ENCODE measurements at places on chromosomes 2 and 18.

DNA sequence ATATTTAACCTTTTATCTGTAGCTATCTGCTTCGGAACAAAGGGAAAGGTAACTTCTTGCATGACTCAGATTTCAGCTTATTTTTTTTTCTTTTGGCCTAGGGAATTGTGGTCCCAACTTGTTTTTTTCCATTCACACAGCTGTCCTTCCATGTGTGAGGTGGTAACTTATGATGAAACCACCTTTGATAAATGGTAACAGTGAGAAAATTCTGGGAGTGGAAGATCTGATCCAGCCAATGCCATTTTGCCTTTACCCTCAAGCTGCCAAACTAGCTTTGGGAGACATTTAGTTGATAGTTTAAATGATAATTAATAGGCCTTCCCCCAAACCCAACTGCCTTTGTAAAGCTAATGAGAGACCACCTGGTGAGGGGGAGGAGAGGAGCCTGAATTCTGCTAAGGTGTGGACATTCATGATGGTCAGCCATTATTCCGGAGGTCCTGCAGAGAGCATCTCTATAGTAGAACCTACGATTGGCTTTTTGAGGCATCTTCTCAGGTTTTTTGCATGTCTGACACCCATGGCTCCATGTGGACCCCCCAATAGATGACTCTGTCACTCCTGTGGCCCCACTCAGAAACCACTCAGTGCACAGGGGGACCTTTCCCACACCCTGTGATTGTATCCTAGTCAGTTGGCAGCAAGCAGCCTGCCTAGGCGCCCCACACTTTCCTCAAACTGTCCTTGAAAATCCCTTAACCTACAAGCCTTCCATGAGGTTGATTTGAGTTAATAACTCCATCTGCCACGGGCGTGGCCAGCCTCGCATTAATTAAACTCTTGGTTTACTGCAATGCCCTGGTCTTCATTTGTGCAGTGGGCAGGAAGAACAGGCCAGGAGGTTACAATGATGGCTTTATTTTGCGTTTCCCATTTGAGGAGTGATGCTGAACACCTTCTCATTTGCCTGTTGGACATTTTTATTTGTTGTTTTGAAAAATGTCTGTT lies 263.5 kb upstream of the PXDN start:
- DNase-seq: no peak

DNA sequence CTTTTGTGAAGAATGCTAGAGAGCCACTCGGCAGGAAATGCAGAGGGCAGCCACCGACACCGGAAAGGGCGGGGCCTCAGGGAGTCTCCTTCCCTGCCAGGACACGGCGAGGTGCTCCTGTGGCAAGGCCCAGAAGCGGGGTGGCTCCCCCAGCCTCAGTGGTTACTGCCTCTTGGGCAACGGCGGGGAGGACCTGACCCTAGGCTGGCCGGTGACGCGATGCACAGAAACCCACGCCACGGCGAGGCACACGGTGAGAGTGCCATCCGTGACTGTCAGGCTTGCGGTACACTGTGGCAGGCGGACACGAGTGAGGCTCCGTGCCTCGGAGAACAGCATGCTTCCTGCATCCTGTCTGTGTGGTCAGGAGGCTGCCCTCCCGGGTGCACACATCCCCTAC lies 47.8 kb downstream of the ZAP70 start:
- DNase-seq: no peak

- DNase-seq: no peak
Measured at GRCh38 chr2:48328159-48328809, 201.7 kb upstream of the STON1 start.

DNA sequence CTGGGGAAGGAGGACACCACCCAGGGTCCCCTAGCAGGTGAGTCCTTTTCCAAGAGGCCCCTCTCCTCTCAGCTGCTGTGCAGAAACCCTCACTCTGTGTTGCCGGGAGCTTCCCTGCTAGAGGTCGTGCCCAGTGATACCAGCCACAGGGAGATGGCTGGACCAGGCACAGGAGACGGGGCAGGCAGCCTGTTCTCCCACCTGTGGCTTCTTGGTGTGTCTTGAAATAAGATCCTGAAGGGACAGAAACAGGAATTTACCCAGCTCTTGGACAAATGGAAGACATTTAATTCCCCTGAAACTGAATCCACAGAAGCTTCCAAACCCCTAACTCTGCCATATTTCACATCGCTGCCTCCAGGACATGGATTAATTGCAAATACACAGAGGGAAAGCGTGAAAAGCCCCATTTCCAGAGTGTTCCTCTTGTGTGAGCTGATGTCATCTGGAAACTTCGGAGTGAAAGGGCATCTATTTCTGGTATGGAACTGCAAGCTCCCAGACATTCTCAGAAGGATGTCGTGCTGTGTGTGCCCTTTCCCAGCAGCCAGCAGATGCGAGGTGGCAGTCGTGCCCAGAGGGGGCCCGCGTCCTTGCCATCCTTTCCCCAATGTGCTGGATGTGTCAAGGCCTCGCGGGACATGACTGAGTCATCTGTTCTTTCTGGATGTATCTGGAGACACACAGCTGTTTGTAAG lies 177.7 kb downstream of the SEPTIN10 start:
- no peak for DNase-seq

DNA sequence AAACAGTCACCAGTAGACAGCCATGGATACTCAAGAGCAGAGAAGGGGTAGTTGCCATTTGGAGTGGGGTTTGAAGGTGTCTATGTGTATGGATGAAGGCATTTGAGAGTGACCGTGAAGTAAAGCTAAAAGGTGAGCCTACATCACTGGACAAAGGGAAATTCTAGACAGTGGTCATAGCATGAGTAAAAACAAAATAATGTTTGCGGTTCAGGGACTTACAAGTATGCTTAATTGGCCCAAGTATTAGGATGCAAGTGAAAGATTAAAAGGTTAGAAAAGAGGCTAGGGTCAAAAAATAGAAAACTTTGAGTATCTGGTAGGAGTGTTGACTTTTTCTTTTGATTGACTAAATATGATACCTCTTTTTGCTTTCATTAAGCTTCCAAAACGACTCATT lies 238.1 kb upstream of the SLC8A1 start:
- peak; percentile 80 for DNase-seq

DNA sequence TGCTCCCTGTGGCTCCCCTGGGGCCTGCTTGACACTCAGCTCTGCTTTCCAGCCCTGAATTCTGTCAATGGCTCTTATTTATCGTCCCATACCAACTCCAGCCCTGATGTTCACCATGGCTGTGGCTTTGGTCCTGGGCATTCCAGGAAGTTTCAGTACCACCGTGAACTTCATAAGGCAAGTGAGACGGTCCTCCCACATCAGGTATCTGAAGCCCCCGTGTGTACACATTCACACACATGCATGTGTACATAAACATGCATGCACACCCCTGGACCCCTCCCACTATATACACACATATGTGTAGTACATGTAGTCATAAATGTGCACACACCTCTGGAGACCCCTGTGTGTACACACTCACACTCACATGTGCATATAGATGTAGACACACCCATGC lies 43.3 kb upstream of the PUM2 start:
- no peak for DNase-seq

- no peak for DNase-seq
Measured at GRCh38 chr2:47536696-47537095, 133.7 kb downstream of the MSH2 start.

GRCh38 chr18:55838841-55839240 lies 250.8 kb upstream of the TCF4 start:
- DNase-seq: peak; percentile 87

- DNase-seq: no peak
Measured at GRCh38 chr2:37026050-37026449, 58.1 kb downstream of the HEATR5B start.

DNA sequence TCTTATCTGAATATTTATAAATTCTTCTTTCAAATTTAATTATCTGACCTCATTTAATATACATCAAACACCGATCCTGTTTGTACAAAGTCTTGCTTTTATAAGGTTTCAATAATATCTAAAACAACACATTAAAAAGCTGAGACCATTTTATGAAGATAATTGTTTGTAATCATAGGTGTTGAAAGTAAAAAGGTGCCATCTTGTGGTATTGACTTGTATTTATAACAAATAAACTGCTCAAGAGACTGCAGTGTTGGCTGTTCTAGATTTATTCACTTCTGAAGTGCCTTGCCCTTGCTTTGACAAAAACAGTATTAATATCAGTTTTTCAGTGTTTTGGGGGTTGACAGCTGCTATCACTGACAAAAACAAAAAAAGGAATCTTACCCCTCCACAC lies 286.8 kb upstream of the HNMT start:
- DNase-seq: no peak

- DNase-seq: no peak
Measured at GRCh38 chr2:181570833-181571661, 85.9 kb downstream of the CERKL start.

- peak; percentile 73 for DNase-seq
Measured at GRCh38 chr2:232611559-232612218, 21.7 kb upstream of the EFHD1 start.

DNA sequence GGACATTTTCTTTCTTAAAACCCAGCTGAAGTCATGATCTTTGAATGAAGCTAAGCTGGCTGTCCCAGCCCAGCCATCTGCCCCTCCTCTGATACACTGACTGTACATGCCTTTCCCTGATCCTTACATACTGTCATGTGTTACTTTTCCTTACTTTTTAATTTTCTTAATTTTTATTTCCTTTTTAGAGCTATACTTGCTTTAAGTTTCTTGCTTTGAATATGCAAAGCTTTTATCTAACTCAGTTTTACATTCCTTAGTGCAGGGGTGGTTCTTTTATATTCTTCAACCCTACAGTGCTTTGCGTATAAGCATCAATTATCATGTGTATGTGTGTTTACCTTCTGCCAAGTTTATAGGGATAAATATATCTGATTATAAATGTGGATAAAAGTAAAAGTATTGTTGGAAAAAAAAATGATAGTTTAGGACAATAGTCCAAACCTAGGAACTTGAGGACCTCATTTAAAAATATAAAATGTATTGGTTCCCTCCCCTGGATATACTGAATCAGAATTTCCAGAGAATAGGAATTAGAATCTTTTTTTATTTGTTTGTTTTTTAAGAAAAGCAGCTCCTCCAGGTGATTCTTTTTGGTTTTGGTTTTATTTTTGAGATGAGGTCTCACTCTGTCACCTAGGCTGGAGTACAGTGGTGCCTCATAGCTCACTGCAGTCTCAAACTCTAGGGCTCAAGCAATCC lies 17.8 kb downstream of the DDX1 start:
- DNase-seq: no peak

- DNase-seq: no peak
Measured at GRCh38 chr2:107466241-107466640, 360.5 kb upstream of the RGPD4 start.

DNA sequence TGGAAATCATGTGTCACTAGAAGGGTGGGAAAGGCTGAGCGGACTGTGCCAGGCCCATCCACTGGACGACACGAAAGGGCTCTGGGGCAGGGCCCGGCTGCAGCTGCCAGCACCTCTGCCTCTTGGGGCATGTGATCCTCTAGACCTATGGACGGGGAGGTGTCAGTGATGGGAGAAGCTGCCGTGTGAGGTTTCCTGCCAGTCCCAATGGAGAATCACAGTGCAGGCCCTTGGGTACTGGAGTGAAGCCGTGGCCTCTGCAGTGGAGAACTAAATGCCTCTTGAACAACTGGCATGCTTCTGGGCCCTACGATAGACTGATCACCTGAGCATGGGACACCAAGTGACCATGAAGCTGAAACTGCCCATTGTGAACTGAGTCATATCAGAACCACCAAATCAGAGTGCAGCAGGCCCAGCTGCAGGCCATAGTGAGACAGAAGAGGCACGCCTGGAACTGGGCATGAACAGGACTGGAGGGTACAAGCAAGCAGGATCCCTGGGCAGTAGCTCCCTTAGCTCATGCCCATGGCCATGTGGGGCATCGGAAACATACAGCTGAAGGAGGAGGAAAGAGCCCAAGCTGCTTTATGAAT lies 18.8 kb upstream of the RHOB start:
- DNase-seq: no peak

DNA sequence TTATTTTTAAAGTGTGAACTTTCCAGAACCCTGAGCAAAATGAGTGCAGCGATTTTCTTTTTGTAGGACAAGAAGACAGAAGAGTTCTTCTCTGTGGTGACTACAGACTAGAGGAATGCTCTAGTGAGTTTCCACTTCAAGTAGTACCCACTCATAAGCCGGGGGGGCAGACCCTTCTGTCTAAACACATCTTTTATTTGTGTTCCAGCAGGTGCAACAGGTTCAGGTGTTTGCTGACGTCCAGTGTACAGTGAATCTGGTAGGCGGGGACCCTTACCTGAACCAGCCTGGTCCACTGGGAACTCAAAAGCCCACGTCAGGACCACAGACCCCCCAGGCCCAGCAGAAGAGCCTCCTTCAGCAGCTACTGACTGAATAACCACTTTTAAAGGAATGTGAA lies 25.2 kb downstream of the PTRHD1 start:
- no peak for DNase-seq

GRCh38 chr2:166972418-166972817 lies 84.1 kb downstream of the XIRP2 start:
- no peak for DNase-seq

GRCh38 chr2:70454936-70455544 lies 98.6 kb downstream of the TGFA start:
- no peak for DNase-seq

DNA sequence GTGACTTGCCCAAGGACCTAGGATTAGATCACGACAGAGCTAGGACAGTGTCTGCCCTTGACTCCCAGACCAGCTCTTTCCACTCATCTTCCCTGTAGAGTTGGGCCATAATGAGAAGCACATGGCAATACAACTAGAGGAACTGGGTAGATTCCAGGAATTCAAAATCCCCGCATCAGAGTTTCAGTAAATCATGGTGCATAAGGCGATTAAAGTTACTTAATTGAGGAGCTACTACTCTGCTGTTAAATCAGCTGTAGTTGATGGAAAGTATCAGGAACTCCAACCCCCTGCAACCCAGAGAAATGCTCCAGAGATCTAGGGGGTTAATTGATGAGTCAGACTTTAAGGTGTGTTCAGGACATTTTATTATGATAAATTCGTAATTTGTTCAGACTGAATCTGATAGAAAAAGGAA lies 5.7 kb downstream of the ANTXR1 start:
- DNase-seq: no peak

DNA sequence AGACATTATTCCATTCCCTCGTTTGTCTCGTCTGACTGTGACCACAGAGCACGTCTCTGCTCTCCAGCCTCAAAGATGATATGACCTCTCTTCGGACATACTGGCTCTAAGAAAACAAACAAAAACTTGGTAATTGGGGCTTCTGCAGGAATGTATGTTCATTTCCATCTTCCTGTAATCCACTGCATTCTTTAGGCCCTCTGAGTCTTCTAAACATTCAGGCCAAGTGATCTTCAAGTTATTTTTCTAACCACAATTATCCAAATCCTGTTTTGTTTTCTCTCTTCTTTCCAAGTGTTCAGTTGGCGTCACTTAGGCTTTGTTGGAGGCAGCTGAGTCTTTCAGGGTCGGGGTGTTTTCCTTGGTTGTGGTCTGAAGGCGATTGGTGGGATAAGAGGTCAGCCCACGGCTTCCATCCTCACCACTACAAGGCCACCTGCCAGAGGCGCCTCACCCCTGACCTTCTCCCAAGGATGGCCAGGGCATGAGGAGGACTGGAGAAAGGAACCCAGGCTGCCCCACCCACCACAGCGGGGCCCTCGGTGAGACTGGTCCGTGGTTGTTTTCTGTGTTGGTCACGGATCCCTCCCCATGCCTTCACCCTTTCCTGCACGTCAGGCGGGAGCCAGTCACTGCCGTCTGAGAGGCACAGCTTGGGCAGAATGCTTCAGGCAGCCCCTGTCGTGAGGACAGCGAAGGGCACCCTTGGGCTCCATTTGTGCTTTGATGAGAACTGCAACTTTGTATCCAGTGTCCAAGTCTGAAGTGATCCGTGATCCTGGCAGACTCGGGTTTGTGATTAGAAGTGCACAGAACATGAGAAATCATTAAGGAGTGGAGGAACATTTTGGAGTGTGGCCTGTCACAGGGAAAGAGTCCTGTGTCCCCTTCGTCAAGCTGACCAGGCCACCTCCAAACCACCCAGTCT lies 88.6 kb upstream of the FHL2 start:
- no peak for DNase-seq

All from kidney tubule cell (primary cell).